ENCODE measurements at places on chromosomes 2 and 18. TPM values are rescaled to one million over a fixed set of nuclear protein-coding genes. Genes with fewer than 3 reads are reported as not detected.

MBD1 gene
- total RNA-seq: 42.0 TPM

ASB18 gene
- 0.04 TPM for total RNA-seq

- DNase-seq: no peak
- 0 out of 2 replicates have a peak, but pooled peaks cover 2% of the 10 kb centered on the region for H3K36me3 ChIP-seq
- H3K4me1 ChIP-seq: no peaks in the 10 kb centered on the region
- no peak overlapping the region for H3K27ac ChIP-seq
- no peak overlapping the region for H3K4me3 ChIP-seq
These were observed 50.0 kb upstream of the STON1 start for GRCh38 chr2:48479915-48480314.

- no peak for DNase-seq
- H3K4me3 ChIP-seq: no peak overlapping the region
- no peak overlapping the region for H3K27ac ChIP-seq
These were observed 20.7 kb downstream of the KCNIP3 start for GRCh38 chr2:95317665-95318425.

- no peak for DNase-seq
- H3K36me3 ChIP-seq: no peaks in the 10 kb centered on the region
- no peak overlapping the region for H3K4me3 ChIP-seq
- no peaks in the 10 kb centered on the region for H3K27me3 ChIP-seq
- H3K4me1 ChIP-seq: no peaks in the 10 kb centered on the region
These were observed 178.1 kb downstream of the RAB3GAP1 start for GRCh38 chr2:135230150-135230549.

POTEJ gene
- total RNA-seq: not detected

DNA sequence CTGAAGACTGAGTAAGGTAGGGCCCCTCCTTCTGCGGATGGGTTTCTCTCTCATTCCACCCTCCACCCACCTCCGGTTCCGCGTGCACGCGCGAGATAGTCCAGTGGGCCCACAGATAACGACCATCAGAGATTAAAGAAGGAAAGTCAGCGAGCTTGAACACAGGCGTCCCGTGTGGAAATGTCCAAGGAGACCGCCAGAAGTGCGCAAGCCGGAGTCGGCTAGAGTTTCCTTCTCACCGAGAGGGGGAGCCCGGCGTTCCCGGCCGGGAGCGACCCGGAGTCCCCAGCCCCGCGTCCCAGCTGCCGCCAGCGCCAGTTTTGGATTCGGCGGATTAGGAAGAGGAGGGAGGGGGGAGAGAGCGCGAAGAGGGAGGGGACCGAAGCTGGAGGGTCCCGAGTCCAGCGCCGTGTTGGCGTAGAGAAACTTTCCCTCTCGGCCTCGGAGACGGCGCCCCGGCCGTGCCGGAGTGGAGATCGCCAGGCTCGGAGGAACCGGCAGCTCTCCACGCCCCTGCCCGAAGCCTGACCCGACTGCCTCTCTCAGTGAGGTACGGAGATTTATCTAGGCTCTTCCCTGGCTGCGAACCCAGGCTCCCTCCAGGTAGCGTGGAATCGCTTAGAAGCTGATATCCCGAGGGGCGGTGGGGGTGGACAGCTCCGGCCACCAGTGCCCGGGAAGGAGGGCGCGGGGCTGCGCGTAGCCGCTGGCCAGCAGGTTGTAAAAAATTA, at the start of gene GULP1:
TSS of gene GULP1 (plus strand) at position 258 of the 731 bp plus-strand sequence. CDS start 185,829 bp downstream, outside the sequence.
- peaks cover 15% of the 10 kb centered on the region for H3K4me1 ChIP-seq
- peak within 1 kb of the TSS; percentile 89 for H3K27ac ChIP-seq
- H3K36me3 ChIP-seq: no peaks in the 10 kb centered on the region
- H3K4me3 ChIP-seq: peak within 1 kb of the TSS; percentile 86

WNT6 gene
- total RNA-seq: 0.08 TPM

GRCh38 chr2:114614592-114614991, 172.2 kb downstream of the DPP10 start:
- DNase-seq: no peak
- H3K4me1 ChIP-seq: no peaks in the 10 kb centered on the region
- H3K27ac ChIP-seq: no peak overlapping the region
- H3K27me3 ChIP-seq: no peaks in the 10 kb centered on the region
- H3K4me3 ChIP-seq: no peak overlapping the region
- H3K36me3 ChIP-seq: no peaks in the 10 kb centered on the region

GRCh38 chr2:47558116-47558767, 155.3 kb downstream of the MSH2 start:
- DNase-seq: no peak
- no peaks in the 10 kb centered on the region for H3K4me1 ChIP-seq
- H3K4me3 ChIP-seq: no peak overlapping the region
- H3K27me3 ChIP-seq: 0 out of 2 replicates have a peak, but pooled peaks cover 9% of the 10 kb centered on the region
